ENCODE measurements at places on chromosomes 4 and X. TPM values are rescaled to one million over a fixed set of nuclear protein-coding genes. Genes with fewer than 3 reads are reported as not detected.

Gene AFM
- total RNA-seq: not detected

Gene SHROOM3
- 23.3 TPM for total RNA-seq

Gene SORCS2
- 9.4 TPM for total RNA-seq

Gene NWD2
- 3.5 TPM for total RNA-seq

GRCh38 chrX:119784747-119785446 lies 6.5 kb downstream of the RPL39 start:
- peaks cover 2% of the 10 kb centered on the region for H3K4me1 ChIP-seq
- H3K27ac ChIP-seq: no peak overlapping the region
- no peak for DNase-seq
- peaks cover 18% of the 10 kb centered on the region for H3K36me3 ChIP-seq
- no peak overlapping the region for H3K4me3 ChIP-seq

Gene CPEB2
- 42.0 TPM for total RNA-seq

Gene COL25A1
- total RNA-seq: 33.6 TPM

DNA sequence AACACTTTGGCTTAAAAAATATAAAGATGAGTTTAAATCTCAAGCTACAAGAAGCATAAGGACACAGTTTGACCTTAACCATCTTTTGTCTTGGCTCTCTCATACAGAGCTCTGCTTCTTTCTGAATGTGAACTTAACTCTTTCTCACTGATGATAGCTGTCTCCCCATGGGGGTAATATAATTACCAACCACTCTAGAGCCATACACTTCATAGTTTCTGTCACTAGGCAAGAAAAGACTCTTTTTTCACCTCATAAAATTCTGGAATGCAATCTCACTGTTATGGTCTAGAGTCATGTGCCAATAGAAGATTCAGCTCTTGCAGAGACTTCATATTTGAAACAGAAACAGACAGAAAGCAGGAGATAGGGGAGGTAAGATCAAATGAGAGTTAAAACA lies 481.7 kb upstream of the AGA start:
- H3K27me3 ChIP-seq: no peaks in the 10 kb centered on the region
- no peak for DNase-seq
- no peaks in the 10 kb centered on the region for H3K4me1 ChIP-seq
- no peak overlapping the region for H3K27ac ChIP-seq
- H3K36me3 ChIP-seq: no peaks in the 10 kb centered on the region

DNA sequence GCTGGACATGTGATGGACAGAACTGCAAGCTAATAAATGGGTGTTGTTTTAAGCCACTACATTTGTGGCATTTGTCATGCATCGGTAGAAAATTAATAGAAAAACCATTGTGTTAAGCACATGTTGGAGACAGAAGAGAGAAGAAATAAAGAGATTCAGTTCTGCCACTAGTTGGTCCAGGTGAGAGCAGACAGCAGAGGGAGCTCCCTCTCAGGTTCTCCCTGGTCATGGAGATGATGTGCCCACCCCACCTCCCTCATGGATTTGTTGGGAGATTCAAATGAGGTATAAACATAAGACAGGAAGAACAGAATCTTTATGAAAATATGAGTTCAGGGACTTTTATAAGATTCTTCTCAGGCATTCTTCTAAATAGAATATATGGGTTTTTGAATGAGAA lies 36.8 kb upstream of the OCIAD2 start:
- no peak overlapping the region for H3K27ac ChIP-seq
- no peak overlapping the region for H3K4me3 ChIP-seq
- no peak for DNase-seq

DNA sequence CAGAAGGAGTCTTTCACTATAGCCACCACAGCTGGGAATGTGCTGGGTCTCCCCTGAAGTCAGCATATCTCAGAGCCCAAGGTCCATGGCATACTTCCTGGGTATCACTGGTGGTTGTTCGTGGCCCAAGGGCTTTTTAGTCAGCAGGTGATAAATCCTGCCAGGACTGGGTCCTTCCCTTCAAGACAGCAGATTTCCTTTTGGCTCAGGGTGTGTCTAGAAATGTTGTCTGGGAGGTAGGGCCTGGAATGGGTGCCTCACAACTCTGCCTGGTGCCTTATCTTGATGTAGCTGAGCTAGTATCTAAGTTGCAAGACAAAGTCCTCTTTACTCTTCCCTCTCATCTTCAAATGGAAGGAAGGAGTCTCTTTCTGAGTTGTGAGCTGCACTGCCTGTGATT lies 102.4 kb upstream of the TMLHE start:
- DNase-seq: no peak
- H3K4me1 ChIP-seq: no peaks in the 10 kb centered on the region
- no peak overlapping the region for H3K27ac ChIP-seq
- H3K36me3 ChIP-seq: no peaks in the 10 kb centered on the region

DNA sequence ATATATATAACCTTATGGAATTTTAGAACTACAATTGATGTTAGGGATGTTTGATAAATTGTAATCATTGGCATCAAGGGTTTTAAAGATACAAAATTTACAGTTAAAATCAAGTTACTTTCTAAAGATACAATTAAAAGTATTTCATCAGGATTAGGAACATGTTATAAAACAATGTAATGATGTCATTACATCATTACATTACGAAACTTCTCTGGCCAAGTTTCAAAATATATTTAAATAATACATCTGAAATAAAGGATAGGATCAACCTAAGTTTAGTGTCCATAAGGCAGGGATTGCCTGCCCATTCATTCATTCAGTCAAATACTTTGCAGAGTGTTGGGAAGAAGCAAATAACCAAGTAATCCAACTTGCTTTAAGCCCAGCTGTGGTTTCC lies 75.1 kb downstream of the TENM3 start:
- H3K36me3 ChIP-seq: no peaks in the 10 kb centered on the region
- no peaks in the 10 kb centered on the region for H3K4me1 ChIP-seq
- no peaks in the 10 kb centered on the region for H3K27me3 ChIP-seq
- no peak for DNase-seq
- no peak overlapping the region for H3K27ac ChIP-seq

Gene CENPC
- total RNA-seq: 35.1 TPM

GRCh38 chr4:123631786-123632692 lies 235.4 kb downstream of the SPRY1 start:
- H3K4me3 ChIP-seq: no peak overlapping the region
- H3K27ac ChIP-seq: no peak overlapping the region
- H3K36me3 ChIP-seq: no peaks in the 10 kb centered on the region
- DNase-seq: no peak
- H3K4me1 ChIP-seq: no peaks in the 10 kb centered on the region

DNA sequence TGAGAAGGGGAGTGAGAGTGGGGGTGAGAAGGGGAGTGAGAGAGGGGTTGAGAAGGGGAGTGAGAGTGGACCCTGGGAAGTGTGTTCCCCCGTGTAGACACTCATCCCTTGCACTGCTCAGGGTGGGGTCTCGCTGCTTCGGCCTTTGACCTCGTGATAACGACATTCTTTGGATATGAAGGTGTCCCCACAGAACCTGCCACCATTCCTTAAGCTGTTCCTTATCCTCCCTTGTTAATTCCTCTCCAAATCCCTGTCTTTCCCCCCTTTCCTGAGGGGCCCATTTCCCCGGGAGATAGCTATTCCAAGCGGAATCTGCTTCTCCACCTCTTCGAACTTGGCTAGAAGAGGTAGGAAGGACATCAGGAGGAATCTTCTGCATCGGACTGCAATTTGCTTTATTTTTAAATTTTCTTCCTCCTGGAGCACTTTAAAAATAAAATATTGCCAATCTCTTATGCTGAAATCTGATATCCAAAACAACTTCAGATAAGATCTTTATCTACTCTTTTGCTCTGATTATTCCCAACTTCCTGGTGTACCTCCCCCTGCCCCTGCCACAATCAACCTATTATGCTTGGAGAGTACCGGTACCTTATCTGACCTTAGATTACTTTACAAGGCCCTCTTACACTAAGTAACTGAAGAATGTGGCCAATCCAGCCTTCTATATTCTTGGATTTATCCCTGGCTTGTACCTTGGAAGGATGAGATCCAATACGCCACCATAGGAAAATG lies 15.6 kb downstream of the TRIML1 start:
- H3K27ac ChIP-seq: no peak overlapping the region
- no peak overlapping the region for H3K4me3 ChIP-seq
- H3K36me3 ChIP-seq: no peaks in the 10 kb centered on the region
- no peaks in the 10 kb centered on the region for H3K4me1 ChIP-seq
- no peak for DNase-seq

- no peaks in the 10 kb centered on the region for H3K27me3 ChIP-seq
- no peak overlapping the region for H3K4me3 ChIP-seq
- no peak overlapping the region for H3K27ac ChIP-seq
- H3K36me3 ChIP-seq: no peaks in the 10 kb centered on the region
Measured at GRCh38 chr4:167421201-167421600, 186.9 kb upstream of the SPOCK3 start.
